DMS53 (cell line): ENCODE measurements at places on chromosomes 3 and 15.

GRCh38 chr15:99722406-99722805 is 10.8 kb downstream of the LYSMD4 start:
- DNase-seq: no peak

GRCh38 chr15:64100958-64101357 is 5.2 kb downstream of the SNX1 start:
- DNase-seq: no peak

GRCh38 chr3:122188737-122189136 is 5.3 kb downstream of the CASR start:
- no peak for DNase-seq

DNA sequence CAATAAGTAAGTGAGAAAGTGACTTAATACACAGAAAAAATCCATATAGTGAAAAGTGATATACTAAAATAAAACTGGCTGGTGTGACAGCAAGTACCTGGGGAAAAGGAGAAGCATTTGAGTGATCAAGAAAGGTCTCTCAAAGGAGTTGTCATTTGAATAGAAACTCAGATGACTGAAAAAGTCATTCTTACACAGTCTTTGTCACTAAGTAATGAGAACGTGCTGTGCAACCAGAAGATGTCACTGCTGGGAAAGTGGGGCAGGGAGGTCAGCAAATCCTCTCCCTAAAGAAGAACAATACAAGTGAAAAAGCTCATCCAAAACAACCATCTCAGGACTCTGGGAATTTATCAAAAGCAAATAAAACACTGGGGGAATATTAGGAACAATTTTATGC is 317.5 kb upstream of the TRIM42 start:
- DNase-seq: peak; percentile 9

DNA sequence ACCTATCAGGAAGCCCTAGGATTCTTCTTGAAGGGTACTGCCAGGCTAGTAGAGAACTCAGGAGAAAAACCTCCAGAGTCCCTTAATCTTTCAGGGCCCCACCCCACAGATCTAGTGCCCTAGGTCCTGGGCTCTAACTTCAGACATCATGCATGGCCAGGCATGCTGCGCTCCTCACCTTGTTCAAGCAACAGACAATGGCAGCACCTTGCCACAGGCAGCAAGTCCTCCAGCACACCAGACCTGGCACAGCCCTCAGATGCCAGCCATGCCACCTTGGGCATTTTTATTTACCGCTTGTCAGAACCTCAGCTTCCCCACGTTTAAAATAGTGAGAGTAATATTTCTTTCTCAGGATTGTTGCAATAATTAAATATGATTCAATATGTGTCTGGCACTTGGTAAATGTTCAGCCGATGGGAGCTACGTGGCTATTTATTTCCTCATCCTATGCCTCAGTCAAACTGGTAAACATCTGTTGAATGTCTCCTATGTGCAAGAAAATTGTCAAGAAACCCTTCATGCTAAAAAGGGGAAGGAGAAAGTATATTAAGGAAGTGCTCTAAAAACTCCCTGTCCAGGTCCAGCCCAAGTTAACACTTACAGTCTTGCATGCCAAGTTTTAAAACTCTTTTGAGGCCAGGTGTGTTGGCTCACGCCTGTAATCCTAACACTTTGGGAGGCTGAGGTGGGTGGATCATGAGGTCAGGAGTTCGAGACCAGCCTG is 14.5 kb upstream of the CCR1 start:
- no peak for DNase-seq

- DNase-seq: no peak
Observed at GRCh38 chr3:20698896-20699295, 512.9 kb upstream of the SGO1 start.

GRCh38 chr3:183460081-183461055 is 31.9 kb upstream of the MCF2L2 start:
- no peak for DNase-seq

DNA sequence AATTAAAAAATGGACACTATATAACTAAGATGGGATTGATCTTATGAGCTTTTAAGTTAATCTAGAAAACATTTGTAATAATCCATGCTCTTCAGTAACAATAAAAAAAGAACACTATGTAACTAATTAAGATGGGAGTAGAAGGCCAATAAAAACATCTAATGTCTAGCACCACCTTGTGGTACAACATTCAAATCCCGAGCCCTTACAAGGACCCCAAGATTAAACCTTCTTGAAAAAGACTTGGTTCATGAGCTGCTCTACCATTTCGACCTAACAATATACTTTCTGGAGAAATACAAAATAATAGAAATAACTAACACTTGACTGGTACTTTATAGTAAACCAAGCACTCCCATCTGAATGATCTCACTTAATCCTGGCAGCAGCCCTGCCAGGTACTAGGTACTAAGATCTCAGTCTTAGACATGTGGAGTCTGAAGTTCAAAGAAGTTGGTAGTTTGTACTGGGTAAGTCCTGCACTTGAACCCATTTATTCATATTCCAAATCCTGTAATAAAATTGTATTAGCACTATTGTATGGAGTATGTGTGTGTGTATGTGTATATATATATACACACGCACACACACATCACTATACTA is 21.8 kb downstream of the METTL6 start:
- DNase-seq: peak; percentile 36

- peak; percentile 25 for DNase-seq
Observed at GRCh38 chr3:193948459-193948858, 187.5 kb upstream of the HES1 start.

- DNase-seq: no peak
Observed at GRCh38 chr15:63198371-63199250, 9.2 kb downstream of the RAB8B start.

DNA sequence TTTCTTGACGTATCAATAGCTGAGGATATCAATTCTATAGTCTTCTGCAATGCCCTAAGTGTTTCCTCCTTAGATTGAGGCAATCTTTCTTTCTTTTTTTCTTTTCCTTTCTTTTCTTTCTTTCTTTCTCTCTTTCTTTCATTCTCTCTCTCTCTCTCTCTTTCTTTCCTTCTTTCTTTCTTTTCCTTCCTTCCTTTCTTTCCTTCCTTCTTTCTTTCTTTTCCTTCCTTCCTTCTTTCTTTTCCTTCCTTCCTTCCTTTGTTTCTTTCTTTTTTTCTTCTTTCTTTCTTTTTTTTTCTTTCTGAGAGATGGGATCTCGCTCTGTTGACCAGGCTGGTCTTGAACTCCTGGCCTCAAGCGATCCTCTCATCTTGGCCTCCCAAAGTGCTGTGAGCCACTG is 10.0 kb upstream of the DNAAF4 start:
- DNase-seq: no peak

- DNase-seq: peak; percentile 61
Observed at GRCh38 chr3:172461530-172462138, 13.4 kb upstream of the GHSR start.

DNA sequence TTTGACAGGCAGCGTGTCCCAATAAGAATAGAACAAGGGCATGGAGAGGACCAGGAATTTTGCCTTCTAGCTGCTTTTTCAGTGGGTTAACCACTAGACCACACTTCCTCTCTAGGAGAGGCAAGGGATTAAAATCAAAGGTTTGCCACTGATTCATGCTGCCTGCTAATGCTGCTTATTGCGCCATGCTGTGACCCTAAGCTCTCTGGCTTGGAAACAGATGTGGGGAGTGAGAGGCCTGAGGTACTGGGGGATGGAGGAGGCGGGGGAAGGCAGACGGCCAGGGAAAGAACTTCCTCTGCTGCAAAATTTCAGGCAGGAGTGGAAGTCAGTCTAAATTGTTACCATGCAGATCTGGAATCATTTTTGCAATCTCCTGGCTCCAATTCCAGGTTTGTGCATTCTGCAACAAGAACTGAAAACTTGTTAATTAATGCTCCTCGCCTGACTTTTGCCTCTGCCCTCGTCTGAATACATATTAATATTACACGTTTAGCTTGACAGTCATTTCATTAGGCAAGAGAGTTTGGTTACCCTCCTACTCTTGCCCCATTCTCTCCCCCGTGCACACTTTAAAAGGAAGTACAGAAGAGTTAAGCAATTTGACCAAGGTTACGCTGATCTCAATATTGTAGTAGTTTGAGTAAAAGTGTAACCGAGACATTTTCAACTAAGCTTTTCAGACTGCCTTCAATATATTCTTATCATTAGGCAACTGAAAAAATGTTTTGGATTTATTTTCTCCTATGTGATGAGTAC is 121.7 kb upstream of the SPRED1 start:
- no peak for DNase-seq

- DNase-seq: no peak
Observed at GRCh38 chr3:144497452-144497851, 525.8 kb downstream of the DIPK2A start.

DNA sequence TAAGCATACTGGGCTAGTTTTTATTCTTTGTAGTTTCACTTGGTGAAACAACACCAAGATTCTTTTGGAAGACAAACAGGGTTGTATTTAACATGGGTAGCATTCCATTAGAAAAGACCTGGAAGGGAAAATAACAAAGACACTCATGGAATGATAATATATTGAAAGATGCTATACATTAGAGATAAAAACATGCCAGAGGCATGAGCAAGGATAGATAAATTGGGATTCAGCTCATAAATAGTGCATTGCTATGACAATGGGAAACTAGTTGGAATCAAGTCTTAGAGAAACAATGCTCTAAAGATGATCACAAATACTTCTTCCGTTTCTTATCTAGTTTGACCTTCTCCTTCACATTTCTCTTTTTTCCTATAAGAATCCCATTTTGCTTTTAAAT is 677.4 kb downstream of the ZNF385D start:
- DNase-seq: no peak

DNA sequence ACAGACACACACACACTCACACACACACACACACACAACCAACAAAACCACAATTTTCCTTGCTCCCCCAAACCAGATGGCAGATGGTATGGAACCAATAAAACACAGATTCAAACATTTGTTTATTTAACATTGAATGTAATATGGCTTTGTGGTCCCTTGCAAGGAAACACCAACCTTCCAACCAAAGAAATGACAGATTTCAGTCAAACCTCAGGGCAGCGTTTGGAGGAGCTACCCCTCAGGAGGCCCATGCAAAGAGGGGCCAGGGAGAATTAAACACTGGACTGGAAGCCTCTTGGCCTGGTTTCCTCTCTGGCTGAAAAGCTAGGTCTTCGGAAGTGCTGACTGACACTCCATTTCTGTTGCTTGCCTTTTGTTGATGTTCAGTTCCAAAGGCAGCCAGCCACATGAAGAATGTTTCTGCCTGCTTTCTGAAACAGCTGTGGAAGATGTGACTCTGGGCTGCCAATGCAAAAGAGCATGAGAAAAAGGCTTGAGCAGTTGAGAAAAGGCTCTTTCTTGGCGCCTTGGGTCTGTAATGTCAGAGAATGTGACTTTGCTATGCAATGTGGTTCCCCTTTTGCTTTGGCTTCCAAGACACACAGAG is 296.1 kb downstream of the RPLP1 start:
- DNase-seq: no peak
